Fibroblast of upper back skin (primary cell): ENCODE measurements at places on chromosomes 12 and 14.

- peak; percentile 19 for DNase-seq
Measured at GRCh38 chr12:112900298-112901145, 6.2 kb upstream of the OAS1 start.

DNA sequence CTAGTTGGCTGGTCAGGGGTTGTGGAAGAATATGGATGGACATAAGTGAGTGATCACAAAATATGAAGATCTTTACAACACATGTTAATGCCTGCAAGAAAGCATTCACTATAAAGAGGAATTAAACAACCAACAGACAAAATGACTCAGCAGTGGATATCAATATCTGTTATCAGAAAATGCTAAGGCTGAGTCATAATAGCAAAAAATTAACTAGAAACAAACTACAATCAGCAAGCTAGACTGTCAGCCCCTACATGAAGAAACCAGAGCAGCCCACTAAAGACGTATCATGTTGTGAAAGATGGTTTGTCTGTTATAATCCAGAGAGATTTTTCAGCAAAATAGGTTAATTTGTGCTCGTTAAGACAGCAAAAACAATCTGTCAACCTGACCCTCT is 472.9 kb downstream of the NELL2 start:
- DNase-seq = no peak

DNA sequence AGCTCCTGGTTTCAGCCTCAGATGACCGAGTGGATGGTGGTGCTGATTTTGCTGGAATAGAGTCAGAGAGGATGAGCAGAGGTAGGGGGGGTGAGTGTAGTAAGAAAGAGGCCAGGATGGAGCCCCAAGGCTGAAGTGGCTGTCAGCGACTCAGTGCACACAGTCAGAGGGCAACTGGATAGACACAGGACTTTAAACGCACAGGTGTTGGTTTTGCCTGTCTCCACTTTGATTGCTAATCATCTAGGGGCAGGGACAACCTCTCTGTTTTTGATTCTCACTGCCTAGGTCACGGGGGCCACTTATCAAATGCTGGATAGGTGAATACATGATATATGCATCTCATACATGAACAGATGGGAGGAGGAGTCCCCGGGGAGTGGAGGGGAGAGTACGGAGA is 99.5 kb downstream of the EGLN3 start:
- DNase-seq = no peak

DNA sequence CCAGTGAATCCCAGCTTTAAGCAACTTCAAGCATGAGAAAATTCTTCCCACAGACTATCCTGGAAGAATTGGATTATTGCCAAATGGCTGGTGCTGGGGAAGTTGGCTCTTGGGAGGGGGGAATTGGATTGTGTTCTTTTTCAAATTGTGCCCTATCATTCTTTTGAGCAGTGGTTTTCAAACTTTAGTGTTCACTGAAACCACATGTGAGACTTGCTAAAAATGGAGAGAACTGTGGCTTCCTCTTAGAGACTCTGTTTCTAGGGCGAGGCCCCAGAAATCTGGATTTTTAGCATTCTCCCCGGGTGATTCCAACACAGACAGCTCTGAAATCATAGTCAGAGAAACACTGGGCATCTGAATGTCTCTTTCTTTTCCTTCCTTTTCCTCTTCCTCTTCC is 14.3 kb upstream of the OTUB2 start:
- peak; percentile 35 for DNase-seq

GRCh38 chr12:2154050-2154449 is 101.3 kb downstream of the CACNA1C start:
- peak; percentile 51 for DNase-seq

DNA sequence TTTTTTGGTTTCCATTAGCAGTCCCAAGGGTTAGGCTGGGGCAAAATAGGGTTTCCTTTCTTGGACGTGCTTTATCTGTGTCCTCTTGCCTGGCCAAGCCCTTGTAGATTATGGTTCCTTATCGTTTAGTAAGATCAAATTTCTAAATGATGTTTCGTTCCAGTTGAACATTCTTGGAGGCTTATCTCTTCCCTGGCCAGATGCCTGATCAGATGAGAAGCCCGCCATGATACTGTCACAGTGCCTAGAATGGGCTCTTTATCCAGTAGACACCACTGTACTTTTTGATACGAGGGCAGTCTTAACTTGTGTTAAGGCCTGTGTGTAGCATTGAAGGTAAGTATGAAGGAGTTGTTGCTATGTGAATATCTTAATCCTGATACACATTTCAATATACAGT is 76.1 kb upstream of the TMEM263 start:
- DNase-seq = no peak

- DNase-seq = peak; percentile 64
Measured at GRCh38 chr12:95202691-95203486, 14.4 kb downstream of the FGD6 start.

- no peak for DNase-seq
Measured at GRCh38 chr14:79724934-79725717, 486.2 kb downstream of the DIO2 start.

DNA sequence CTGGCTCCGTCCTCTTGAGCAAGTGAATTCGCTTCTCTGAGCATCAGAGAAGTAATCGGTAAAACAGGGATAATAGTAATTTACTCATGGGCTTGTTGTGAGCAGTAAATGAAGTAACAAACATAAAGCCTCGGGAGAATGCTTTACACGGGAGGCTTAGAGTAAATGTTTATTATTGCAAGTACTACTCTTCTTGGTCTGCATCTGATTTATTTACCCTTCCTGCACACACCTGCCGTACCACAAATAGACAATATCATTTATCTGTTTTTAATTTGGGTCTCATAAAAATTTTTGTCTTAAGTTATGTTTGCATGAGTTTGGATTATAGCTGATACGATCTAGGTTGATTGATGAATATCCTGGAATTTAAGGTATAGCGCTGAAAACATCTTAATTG is 7.8 kb upstream of the COL2A1 start:
- DNase-seq = no peak

GRCh38 chr12:31516702-31517101 is 74.2 kb downstream of the DENND5B start:
- no peak for DNase-seq

DNA sequence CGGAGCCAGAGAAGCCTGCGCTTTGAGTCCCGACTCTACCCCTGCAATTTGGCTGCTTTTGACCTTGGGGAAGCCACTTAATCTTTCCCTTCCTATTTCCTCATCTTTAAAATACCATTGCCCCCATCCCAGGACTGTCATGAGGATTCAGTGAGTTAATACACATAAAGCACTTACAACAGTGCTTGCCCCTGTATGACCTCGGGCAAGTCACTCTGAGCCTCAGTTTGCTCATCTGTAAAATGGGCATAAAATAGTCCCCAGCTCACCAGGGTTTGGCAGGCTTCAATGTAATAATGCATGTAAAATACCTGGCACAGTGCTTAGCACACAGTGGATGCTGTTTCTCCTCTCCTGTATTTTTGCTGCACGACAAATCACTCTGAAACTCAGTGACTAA is 278.7 kb upstream of the PWP1 start:
- no peak for DNase-seq

- no peak for DNase-seq
Measured at GRCh38 chr12:102513272-102513671, 32.9 kb upstream of the IGF1 start.

DNA sequence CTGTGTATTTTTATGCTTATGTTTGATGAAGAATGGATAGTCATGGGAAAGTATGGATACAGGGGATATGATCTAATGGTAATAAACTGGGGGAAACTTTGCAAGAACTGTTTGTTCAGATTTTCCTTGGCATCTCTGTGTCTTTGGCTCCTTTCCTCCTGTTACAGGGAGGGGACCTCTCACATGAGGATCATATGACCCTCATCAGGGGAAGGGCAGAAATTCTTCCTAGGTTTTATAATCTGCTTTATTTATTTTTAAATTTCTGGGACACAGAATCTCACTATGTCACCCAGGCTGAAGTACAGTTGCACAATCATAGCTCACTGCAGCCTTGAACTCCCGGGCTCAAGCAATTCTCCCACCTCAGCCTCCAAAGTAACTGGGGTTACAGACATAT is 526.5 kb downstream of the CCER1 start:
- DNase-seq = no peak

DNA sequence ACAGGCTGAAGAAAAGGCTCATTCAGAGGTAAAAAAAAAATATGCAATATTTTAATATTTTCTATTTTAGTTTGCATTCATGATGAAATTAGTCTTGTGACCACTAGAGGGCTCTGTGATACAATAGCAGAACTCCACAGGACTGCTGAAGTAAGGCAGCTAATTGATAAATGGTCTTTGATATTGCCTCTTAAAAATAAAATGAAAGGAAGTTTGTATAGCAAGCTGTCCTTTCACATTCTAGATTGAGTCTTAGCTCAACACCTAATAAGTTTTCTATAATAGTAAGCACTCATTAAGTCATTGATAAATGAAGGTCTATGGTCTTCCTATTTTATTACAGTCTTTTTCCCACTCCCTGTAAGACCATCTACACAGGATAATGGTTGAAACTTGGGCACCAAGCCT is 315.7 kb downstream of the NAV3 start:
- DNase-seq = peak; percentile 37

GRCh38 chr12:106145539-106146447 is 7.0 kb upstream of the NUAK1 start:
- DNase-seq = peak; percentile 56

DNA sequence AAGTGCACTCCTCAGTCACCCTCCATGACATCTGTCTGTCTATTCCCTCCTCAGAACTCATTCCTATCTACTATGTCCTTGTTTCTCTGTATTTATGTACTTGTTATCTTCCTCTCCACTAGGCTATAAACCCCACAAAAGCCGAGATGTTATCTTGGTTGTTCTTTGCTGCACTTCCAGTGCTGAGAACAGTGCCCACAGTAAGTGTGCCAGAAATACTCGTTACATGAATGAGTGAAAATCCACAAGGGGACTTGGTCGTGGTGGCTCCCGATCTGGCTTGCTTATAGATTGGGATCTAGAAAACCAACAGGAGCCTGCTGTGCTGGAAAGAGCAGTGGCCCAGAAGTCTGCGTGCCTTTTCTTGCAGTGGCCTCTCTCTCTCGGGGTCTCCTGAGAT is 111.9 kb upstream of the PRMT8 start:
- DNase-seq = no peak

- DNase-seq = no peak
Measured at GRCh38 chr12:42342028-42342427, 16.1 kb downstream of the PPHLN1 start.

- DNase-seq = no peak
Measured at GRCh38 chr14:25197885-25198284, 147.9 kb upstream of the STXBP6 start.

DNA sequence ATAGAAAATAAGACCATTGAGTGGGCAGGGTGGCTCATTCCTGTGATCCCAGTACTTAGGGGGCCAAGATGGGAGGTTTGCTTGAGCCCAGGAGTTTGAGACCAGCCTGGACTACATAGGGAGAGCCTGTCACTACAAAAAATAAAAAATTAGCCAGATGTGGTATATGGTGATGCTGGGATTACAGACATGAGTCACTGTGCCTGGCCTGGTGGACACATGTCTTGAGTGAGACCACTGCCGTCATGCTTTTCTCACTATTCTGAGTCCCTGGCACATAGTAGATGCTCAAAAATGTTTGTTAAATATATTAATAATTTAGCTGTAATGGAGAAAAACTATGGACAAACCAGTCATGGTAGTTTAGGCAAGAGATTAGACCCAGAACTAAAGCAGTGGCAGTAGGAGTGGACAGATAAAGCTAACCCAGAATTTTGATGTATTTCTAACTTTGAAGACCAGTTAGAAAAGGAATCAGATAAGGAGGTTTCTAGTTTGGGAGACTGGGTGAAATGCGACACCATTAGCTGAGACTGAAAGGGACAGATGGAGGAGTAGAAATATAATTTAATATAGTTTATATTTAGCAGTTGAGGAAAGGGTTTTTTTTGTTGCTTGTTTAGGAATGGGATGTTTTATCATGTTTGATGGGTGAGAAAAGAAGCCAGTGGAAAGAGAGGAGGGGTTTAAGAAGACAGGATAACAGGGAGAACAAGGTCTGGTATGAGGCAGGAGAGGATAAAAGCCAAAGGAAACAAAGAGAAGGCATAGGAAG is 7.4 kb upstream of the PTGES3 start:
- peak; percentile 28 for DNase-seq

DNA sequence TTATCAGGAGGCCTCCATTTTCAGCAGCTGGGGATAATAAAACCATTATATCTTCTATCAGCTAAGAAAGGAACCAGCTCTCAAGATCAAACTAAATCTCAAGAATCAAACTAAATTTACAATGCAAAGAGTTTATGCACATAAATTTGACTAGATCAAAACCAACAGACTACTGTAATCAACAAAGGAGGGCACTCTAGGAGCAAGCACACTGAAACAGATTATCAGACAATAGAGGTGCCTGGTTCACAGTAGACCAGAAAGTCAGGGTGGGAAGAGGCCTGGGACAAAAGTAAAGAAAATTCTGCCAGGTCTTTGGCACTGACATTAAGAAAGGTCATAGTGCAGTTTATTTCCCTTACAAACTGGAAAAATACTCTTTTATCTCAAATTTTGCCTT is 61.0 kb downstream of the HECTD4 start:
- DNase-seq = no peak

DNA sequence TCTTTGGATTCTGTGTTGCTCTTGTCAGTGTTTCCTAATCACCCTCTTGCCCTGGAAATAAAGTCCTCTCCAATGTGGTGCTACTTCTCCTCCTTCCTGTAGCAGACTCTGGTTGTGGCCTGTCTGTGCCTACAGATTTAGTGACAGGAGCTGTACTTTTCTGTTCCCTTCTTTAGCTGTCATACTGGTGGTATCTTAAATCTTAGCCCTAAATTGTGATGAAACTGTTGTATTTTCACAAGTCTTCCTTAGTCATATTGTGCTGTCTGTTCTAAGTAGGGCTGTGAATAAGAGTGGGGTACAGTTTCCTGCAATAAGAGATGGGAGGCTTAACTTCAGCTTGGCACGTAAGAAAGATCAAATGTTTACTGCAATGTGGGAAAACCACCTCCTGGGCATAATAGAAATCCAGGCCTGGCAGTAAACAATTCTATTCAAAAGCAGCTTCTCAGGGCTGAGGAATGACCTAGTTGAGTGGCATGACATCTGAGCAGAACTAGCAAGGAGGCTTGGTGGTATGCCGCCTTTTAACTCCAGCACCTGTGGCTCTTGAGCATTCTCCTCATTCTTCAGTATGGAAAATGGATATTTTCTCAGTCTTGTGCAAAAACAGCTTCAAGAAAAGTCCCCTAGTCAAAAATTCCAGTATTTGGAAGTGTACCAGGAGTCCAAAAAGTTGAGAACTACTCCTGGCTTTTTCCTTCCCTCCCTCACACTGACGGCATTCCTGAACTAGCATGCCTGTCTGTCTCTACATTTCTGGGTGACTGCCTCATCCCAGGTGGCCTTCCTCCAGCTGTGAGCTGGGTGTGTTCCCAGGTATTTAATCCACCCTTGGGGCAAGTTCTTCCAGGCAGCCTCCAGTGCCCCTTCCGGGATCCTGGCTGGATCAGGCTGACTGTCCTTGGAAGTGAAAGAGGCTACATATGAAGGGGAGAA is 19.5 kb downstream of the ANO6 start:
- DNase-seq = peak; percentile 81

GRCh38 chr14:21467616-21468015 is 9.1 kb downstream of the RAB2B start:
- DNase-seq = peak; percentile 96
